ENCODE measurements at places on chromosomes 6 and 20. TPM values are rescaled to one million over a fixed set of nuclear protein-coding genes. Genes with fewer than 3 reads are reported as not detected.

Gene GPR63
- total RNA-seq = 0.22 TPM

Gene ZBTB12
- 4.1 TPM for total RNA-seq

Gene CLVS2
- total RNA-seq = not detected

Gene RIMS4
- total RNA-seq = 2.1 TPM

Gene BPI
- total RNA-seq = 0.76 TPM

Gene CPXM1
- not detected for total RNA-seq

Gene CNBD2
- 4.2 TPM for total RNA-seq

Gene UNC5CL
- total RNA-seq = 2.4 TPM

Gene POU5F1
- 4.1 TPM for total RNA-seq

GRCh38 chr6:55399351-55399750 lies 72.1 kb downstream of the GFRAL start:
- DNase-seq = no peak

DNA sequence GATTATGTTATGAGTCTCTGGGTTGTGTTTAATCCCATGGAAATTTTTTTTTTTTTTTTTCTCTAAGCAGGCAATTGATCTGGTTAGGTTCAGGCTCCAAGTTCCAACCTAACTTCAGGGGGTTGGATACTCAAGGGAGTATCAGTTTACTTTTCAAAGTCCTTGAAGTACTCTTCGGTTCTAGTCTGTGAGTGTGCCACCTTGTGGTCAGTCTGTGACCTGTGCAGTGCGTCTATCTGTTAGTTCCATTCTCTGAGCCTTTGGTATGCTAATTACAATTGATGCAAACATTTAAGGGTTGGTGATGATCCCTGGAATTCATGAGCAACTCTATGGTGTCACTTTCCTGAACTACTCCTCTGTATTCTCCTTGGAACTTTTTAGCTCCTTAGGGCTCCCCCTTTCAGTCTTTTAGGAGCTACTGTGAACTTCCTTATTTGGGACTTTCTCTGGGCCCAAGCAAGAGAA lies 342.0 kb downstream of the SOX4 start:
- DNase-seq = no peak

DNA sequence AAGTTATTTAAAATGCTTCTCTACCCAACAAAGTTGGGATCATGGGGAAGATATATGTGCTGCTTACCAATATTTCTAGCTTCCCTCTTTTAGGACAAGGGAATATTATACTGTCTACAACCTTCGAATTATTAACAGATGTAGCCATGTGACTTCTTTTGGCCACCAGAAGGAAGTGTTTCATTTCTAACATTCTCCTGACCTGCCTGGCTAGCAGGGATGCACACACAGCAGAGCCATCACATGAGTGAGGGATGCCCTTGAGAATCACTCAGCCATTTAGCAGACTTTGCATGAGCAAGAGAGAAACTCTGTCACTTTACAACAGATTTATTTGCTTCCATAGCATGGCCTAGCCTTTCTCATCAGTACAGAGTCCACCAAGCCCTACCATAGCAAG lies 230.7 kb upstream of the MARCKS start:
- DNase-seq = no peak

DNA sequence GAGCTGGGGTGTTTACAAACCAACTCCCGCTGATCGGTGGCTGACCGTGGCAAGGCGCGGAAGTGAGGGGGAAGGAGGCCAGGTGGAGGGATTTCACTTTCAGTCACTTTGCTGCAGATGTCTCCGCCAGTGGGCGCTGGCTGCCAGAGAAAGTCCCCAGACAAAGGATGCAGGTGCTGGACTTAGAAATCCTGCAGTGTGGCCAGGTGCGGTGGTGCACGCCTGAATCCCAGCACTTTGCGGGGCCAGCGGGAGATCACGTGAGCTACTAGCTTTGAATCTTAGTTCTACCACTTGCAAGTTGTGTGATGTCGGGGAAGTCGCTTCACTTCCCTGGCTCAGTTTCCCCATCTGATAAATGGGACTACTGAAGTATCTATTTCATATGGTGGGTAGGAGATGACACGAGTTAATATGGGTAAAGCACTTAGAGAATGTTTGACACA lies 180.4 kb downstream of the ZNF217 start:
- DNase-seq = peak; percentile 36

- DNase-seq = no peak
Measured at GRCh38 chr6:136137008-136137692, 113.0 kb downstream of the MTFR2 start.

DNA sequence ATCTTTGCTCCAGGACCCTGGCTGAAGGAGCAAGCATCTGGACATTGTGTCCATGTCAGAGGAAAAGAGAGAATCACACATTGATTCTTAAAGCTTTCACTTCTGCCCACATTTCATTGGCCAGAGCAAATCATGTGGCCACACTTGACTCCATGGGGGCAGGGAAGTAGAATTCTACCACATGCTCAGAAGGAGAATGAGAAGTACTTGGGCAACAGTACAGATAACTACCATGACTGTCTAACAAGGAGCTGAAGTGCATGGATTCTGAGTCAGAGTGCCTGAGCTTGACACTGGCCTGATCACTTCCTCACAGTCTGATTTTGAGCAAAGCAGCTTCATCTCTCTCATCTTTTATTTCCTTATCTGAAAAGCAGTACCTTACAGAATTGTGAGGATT lies 38.6 kb downstream of the GHRH start:
- DNase-seq = no peak

GRCh38 chr6:108883172-108883571 lies 35.0 kb downstream of the ARMC2 start:
- no peak for DNase-seq

DNA sequence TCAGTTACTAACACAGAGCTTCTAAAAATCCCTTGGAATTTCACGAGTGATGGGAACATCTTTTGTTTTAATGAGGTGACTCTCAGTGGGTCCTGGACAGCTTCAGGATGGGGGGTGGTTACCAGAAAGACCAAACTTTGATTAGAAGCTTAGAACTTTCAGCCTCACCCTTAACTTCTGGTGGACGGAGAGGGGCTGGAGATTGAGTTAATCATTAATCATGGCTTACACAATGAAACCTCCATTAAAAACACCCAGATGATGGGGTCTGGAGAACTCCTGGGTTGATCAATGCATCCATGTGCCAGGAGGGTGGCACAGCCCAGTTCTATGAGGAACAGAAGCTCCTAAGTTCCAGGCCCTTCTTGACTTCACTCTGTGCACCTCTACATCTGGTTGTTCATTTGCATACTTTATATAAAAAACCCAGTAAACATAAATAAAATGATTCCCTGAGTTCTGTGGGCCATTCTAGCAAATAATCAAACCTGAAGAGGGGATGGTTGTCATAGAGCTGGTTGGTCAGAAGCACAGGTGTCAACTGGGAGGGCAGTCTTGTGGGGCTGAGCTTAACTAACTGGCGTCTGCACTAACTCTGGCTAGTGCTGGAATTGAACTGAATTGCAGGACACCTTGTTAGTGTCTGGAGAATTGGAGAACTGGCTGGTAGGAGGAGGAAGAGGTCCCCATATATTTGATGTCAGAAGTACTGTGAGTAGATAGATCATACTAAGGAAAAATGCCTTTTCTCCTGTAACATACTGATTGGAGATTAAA lies 10.3 kb downstream of the RMND1 start:
- DNase-seq = no peak
